ENCODE measurements at places on chromosomes 3 and 15. TPM values are rescaled to one million over a fixed set of nuclear protein-coding genes. Genes with fewer than 3 reads are reported as not detected.

DNA sequence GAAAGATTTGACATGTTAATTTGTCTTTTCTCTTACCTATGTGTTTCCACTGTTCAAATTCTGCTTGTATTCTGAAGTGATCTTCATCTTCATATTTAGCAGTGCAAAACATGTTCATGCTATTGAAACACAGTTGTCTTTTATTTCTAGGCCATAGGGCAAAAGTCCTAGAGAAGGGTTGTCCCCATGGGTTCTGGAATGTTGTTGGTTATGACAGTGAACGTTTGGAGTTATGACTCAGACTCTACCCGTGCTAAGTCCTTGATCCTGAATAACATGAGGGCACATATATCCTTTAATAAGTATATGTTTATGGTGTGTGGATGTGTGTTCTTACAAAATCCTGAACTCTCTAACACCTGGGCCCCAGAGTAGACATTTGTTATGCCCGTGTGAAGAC is 23.0 kb upstream of the ARPP21 start:
- H3K4me3 ChIP-seq, result no peak overlapping the region
- H3K27ac ChIP-seq, result no peak overlapping the region
- DNase-seq, result no peak
- H3K36me3 ChIP-seq, result no peaks in the 10 kb centered on the region
- H3K4me1 ChIP-seq, result no peaks in the 10 kb centered on the region

Gene XIRP1
- 3.0 TPM for total RNA-seq

Gene DAG1
- total RNA-seq, result 23.7 TPM

DNA sequence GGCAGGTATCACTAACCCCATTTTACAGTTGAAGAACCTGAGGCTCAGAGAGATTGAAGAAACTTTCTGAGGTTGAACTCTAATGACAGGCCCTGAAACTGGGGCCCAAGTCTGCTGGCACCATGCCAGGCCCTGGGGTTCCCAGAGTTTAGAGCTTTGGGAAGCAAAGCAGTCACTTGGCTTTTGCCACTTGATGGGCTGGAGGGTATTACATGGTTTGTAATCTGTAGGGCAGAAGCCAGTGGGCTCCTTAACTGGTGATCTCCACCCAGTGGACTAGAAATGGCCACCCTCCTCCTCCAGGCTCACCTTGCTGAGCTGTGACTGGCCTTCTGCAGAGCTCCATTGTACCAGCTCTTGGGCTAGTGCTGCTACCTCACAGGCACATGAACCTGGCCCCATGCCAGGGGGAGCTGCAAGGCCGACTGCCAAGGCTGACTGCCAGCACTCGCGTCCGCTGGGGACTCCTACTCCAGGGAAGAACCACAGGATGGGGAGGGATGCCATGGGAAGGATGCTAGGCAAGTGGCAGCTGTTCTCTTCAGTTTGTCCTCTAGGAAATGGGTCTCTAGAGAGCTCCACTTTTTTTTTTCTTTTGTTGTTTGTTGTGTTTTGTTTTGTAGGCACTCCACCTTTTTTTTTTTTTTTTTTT is 104.8 kb downstream of the ETFA start:
- DNase-seq, result no peak
- H3K27me3 ChIP-seq, result no peaks in the 10 kb centered on the region
- H3K4me1 ChIP-seq, result peaks cover 14% of the 10 kb centered on the region
- no peak overlapping the region for H3K4me3 ChIP-seq
- H3K27ac ChIP-seq, result no peak overlapping the region
- peaks cover 7% of the 10 kb centered on the region for H3K36me3 ChIP-seq

- no peak overlapping the region for H3K4me3 ChIP-seq
- H3K4me1 ChIP-seq, result no peaks in the 10 kb centered on the region
- DNase-seq, result no peak
- peaks cover 6% of the 10 kb centered on the region for H3K27me3 ChIP-seq
- H3K27ac ChIP-seq, result no peak overlapping the region
- H3K36me3 ChIP-seq, result no peaks in the 10 kb centered on the region
Measured at GRCh38 chr3:160695915-160696327, 19.0 kb downstream of the ARL14 start.

Gene PPP1R14D
- total RNA-seq, result not detected

- H3K36me3 ChIP-seq, result peaks cover 2% of the 10 kb centered on the region
- no peak overlapping the region for H3K27ac ChIP-seq
- peaks cover 67% of the 10 kb centered on the region for H3K4me1 ChIP-seq
- no peak overlapping the region for H3K4me3 ChIP-seq
- DNase-seq, result no peak
Measured at GRCh38 chr3:39281533-39281932, 1.7 kb upstream of the CX3CR1 start.

Gene AGTR1
- not detected for total RNA-seq

GRCh38 chr15:50819344-50819743 is 53.8 kb upstream of the SPPL2A start:
- no peaks in the 10 kb centered on the region for H3K36me3 ChIP-seq
- no peak overlapping the region for H3K4me3 ChIP-seq
- DNase-seq, result no peak
- no peaks in the 10 kb centered on the region for H3K4me1 ChIP-seq
- peaks cover 10% of the 10 kb centered on the region for H3K27me3 ChIP-seq

Gene GRAMD2A
- 0.21 TPM for total RNA-seq

- H3K27me3 ChIP-seq, result no peaks in the 10 kb centered on the region
- H3K36me3 ChIP-seq, result no peaks in the 10 kb centered on the region
- no peak for DNase-seq
- no peak within 1 kb of the TSS for H3K4me3 ChIP-seq
- no peaks in the 10 kb centered on the region for H3K4me1 ChIP-seq
- no peak within 1 kb of the TSS for H3K27ac ChIP-seq
Measured at GRCh38 chr3:129528589-129529100, at the start of gene RHO. Gene RHO (plus strand): TSS chr3:129528639. CDS start chr3:129528734, 95 bp downstream.

- peak overlapping the region; percentile 100 for H3K4me3 ChIP-seq
- H3K27me3 ChIP-seq, result no peaks in the 10 kb centered on the region
- peaks cover 20% of the 10 kb centered on the region for H3K4me1 ChIP-seq
- peaks cover 12% of the 10 kb centered on the region for H3K36me3 ChIP-seq
- H3K27ac ChIP-seq, result peak overlapping the region; percentile 99
- no peak for DNase-seq
Measured at GRCh38 chr3:113695431-113695785, 1.0 kb downstream of the USF3 start.

- no peak overlapping the region for H3K27ac ChIP-seq
- no peak overlapping the region for H3K4me3 ChIP-seq
- DNase-seq, result no peak
- no peaks in the 10 kb centered on the region for H3K4me1 ChIP-seq
Measured at GRCh38 chr3:194824701-194825111, 139.0 kb downstream of the FAM43A start.

DNA sequence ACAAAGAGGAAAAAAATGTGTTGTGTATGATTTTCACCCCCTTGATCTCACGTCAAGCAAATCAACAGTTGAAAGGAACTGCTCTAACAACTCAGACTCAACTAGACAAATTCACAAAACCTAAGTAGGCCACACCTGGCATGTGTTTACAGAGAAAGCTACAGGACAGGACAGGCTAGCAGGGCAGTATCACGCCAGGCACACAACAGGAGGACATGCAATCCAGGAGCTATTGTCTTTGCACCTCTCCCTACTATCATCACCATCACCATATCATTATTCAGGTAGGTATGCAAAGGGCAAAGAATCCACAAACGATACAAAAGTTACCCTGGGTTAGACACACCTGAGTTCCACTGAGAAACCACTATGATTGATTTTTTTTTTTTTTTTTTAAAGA is 86.4 kb downstream of the TBL1XR1 start:
- DNase-seq, result no peak
- H3K36me3 ChIP-seq, result peaks cover 10% of the 10 kb centered on the region

GRCh38 chr15:92101708-92102394 is 248.3 kb downstream of the SLCO3A1 start:
- peaks cover 5% of the 10 kb centered on the region for H3K36me3 ChIP-seq
- peak overlapping the region; percentile 50 for H3K4me3 ChIP-seq
- no peak for DNase-seq
- peak overlapping the region; percentile 73 for H3K27ac ChIP-seq
- H3K27me3 ChIP-seq, result no peaks in the 10 kb centered on the region

GRCh38 chr3:51940648-51941462 is 849 bp downstream of the RRP9 start:
- H3K4me3 ChIP-seq, result peak overlapping the region; percentile 89
- H3K27ac ChIP-seq, result peak overlapping the region; percentile 75
- no peaks in the 10 kb centered on the region for H3K27me3 ChIP-seq
- peaks cover 42% of the 10 kb centered on the region for H3K4me1 ChIP-seq

GRCh38 chr3:32113566-32113965 is 7.1 kb downstream of the GPD1L start:
- peaks cover 44% of the 10 kb centered on the region for H3K4me1 ChIP-seq
- H3K36me3 ChIP-seq, result peaks cover 16% of the 10 kb centered on the region
- H3K27ac ChIP-seq, result no peak overlapping the region
- H3K4me3 ChIP-seq, result no peak overlapping the region

- no peak overlapping the region for H3K4me3 ChIP-seq
- H3K27me3 ChIP-seq, result no peaks in the 10 kb centered on the region
- DNase-seq, result no peak
- no peaks in the 10 kb centered on the region for H3K4me1 ChIP-seq
Measured at GRCh38 chr3:7682822-7683229, 818.8 kb upstream of the LMCD1 start.

DNA sequence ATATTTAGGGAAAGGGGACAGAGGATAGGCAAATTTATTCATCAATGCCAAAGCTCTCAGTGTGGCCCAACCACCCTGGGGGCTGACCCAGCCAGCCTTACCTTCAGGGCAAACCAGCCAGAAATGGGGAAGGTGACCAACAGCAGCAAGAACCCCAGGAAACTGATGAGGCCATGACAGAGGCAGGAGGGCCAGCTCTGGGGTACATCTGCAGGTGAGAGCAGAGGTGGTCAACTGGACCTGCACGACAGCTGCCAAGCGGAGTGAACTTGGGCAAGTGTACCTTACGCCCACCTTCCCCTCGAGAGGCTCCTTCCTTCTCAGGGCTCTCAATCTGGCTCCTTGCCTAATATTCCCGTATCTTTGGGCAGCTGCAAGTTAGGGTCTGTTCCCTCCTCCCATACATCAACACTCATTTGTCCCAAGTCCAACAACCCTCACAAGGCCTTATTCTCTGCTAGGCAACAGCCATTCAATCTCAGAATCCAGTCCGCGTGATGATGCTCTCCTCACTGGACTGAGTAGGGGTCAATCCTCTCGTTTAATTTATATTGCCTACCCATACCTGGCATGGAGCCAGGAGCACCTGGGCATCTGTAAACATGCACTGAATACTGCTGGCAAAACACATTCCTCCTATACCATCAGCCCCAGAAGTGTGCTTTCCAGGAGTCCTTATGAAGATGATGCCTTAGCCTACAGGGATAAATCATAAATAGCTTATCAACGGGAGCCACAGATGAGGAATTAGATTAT is 1.7 kb downstream of the STOML1 start:
- peaks cover 51% of the 10 kb centered on the region for H3K4me1 ChIP-seq
- DNase-seq, result no peak
- peaks cover 1% of the 10 kb centered on the region for H3K36me3 ChIP-seq
- peak overlapping the region; percentile 83 for H3K4me3 ChIP-seq

- H3K4me3 ChIP-seq, result no peak overlapping the region
- H3K27me3 ChIP-seq, result no peaks in the 10 kb centered on the region
- no peak for DNase-seq
- H3K36me3 ChIP-seq, result no peaks in the 10 kb centered on the region
- H3K4me1 ChIP-seq, result no peaks in the 10 kb centered on the region
Measured at GRCh38 chr3:25056036-25056755, 371.9 kb upstream of the RARB start.

- peak overlapping the region; percentile 98 for H3K27ac ChIP-seq
- H3K4me3 ChIP-seq, result peak overlapping the region; percentile 97
- H3K27me3 ChIP-seq, result no peaks in the 10 kb centered on the region
- peaks cover 32% of the 10 kb centered on the region for H3K36me3 ChIP-seq
Measured at GRCh38 chr3:132660811-132661070, 612 bp downstream of the UBA5 start.

GRCh38 chr3:182405759-182406158 is 387.5 kb upstream of the ATP11B start:
- H3K27ac ChIP-seq, result no peak overlapping the region
- no peak overlapping the region for H3K4me3 ChIP-seq

DNA sequence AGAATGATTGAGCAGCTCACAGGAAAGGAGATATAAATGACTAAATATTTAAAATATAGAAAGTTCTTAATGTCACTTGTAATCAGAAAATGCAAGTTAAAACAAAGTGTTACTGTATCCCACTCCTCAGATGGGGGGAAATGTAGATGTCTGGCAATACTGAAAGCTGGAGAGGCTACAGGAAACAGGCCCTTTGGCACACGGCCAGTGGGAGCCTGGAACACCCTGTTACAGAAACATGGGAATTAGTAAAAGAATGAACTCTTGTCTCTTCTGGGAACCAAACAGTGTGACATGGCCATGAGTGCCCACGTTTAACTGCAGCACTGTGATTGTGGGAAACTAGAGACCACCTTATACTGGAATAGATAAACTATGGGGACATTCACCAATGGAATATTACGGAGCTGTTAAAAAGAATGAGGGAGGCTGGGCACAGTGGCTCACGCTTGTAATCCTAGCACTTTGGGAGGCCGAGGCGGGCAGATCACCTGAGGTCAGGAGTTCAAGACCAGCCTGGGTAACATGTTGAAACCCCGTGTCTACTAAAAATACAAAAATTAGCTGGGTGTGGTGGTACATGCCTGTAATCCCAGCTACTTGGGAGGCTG is 50.2 kb downstream of the CDCP1 start:
- H3K4me1 ChIP-seq, result peaks cover 14% of the 10 kb centered on the region
- DNase-seq, result no peak
- H3K4me3 ChIP-seq, result no peak overlapping the region
- H3K27me3 ChIP-seq, result peaks cover 52% of the 10 kb centered on the region
- H3K36me3 ChIP-seq, result no peaks in the 10 kb centered on the region

Gene SCAMP5
- 2.0 TPM for total RNA-seq

DNA sequence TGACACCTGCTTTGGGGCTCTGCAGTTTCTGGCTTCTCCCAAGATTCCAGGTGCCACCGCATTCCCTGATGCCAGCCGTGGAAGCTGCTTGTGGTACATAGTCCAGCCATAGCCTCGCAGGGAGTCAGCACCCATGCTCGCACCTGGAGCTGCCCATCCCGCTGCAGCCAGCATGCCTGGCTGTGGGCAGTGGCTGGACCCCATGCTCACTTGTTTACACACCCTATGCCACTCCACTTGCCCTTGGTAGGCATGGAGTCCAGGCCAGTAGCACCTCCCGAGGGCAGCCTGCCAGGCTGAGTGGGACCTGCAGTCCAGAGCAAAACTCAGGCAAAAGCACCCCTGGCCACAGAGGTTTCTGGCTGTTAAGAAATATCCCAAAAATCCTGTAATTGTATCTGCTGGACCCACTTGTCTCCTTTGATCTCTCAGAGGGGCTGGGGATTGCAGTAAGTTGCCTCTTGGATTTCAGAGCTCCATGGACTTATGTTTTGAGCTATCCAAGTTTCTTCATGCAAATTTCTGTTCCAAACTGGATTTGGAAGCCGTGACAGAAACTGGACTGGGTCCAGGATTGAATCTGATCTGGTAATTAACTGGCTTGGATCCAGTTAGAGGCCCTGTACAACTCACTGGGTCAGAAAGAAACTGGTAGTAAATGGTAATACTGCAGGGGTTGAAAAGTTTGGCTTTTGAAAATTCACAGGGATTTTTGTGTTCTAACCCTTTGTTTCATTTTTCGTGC is 149.3 kb downstream of the FMN1 start:
- H3K4me3 ChIP-seq, result no peak overlapping the region
- no peak overlapping the region for H3K27ac ChIP-seq
- DNase-seq, result no peak

Gene GCNT3
- total RNA-seq, result not detected

Measured in activated T-helper 1 cell treated with anti-CD3 and anti-CD28 coated beads, Interleukin-12 subunit alpha, Interleukin-12 subunit beta, Interleukin-2, Interleukin-4 antibody, amounts not matched to agents 30 ng/mL and 10 ng/mL and 1 ng/mL, durations not matched to agents 14 hours and 24 hours and 36 hours (primary cell).